ENCODE measurements at places on chromosomes 2 and 18.

GRCh38 chr18:55998801-55999385 is 410.9 kb upstream of the TCF4 start:
- no peak for DNase-seq
- no peak overlapping the region for H3K27ac ChIP-seq
- peaks cover 2% of the 10 kb centered on the region for H3K36me3 ChIP-seq
- H3K27me3 ChIP-seq: no peaks in the 10 kb centered on the region

DNA sequence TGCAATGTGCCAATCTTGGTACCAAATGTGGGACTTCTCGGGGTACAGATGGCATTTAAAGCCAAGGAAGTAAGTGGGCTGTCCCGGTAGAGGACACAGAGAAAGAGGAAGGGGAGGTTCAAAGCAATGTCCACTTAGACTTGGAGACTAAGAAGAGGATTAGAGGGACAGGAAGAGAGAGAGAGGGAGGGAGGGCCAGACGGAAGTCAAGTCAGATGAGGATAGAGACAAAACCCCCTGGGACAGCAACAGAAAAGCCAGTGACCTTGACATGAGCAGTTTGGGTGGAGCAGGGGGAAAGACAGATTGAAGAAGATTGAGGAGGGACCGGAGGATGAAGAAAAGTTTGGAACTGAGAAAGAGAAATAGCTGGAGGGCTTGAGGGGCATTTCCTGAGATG is 164.5 kb downstream of the NCK2 start:
- no peaks in the 10 kb centered on the region for H3K27me3 ChIP-seq
- H3K36me3 ChIP-seq: peaks cover 1% of the 10 kb centered on the region
- H3K27ac ChIP-seq: no peak overlapping the region
- peaks cover 34% of the 10 kb centered on the region for H3K4me1 ChIP-seq
- no peak for DNase-seq

DNA sequence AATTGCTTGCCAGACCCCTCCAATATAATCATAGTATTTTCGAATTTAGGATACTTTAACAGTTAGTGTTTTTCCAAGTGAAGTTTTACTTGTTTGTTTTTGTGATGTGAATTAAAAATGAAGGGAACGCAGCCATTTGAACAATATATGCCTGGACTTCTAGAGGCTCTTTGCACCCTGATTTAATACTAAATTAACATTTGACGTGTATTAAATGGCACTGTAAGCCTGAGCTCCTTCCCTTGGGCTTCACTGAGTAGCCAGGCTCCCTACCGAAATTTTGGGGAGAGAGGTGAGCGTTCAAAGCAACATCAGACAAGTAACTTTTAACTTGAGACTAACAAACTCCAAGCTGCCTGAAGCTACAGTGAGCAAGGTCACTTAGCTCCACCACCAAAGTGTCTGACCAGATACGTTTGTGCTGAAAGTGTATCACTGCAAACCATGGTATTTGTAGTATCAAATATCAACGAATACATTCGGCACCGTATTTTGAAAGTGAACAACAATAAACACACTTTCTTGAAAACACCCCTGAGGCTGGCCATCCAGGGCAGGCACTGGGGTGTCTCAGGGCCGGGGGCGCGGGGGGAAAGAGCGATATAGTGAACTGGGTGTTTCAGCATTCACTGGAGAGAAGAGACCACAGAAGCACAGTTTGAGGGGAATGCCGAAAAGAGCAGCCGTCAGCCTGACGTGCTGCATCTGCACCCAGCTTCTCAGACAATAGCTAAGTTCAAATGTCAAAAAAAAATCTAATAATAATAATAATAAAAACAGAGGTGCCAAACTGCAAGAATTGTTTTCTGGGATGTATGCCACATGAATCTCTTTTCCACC is 7.7 kb upstream of the POU3F3 start:
- no peak for DNase-seq
- no peak overlapping the region for H3K4me3 ChIP-seq
- H3K27ac ChIP-seq: no peak overlapping the region

GRCh38 chr2:172200495-172201085 is 97.9 kb upstream of the DLX2 start:
- peaks cover 8% of the 10 kb centered on the region for H3K27me3 ChIP-seq
- H3K4me3 ChIP-seq: no peak overlapping the region
- no peak overlapping the region for H3K27ac ChIP-seq
- no peaks in the 10 kb centered on the region for H3K36me3 ChIP-seq

GRCh38 chr18:8397034-8397433 is 212.2 kb upstream of the RAB12 start:
- H3K4me1 ChIP-seq: no peaks in the 10 kb centered on the region
- DNase-seq: no peak
- H3K4me3 ChIP-seq: no peak overlapping the region
- no peak overlapping the region for H3K27ac ChIP-seq

DNA sequence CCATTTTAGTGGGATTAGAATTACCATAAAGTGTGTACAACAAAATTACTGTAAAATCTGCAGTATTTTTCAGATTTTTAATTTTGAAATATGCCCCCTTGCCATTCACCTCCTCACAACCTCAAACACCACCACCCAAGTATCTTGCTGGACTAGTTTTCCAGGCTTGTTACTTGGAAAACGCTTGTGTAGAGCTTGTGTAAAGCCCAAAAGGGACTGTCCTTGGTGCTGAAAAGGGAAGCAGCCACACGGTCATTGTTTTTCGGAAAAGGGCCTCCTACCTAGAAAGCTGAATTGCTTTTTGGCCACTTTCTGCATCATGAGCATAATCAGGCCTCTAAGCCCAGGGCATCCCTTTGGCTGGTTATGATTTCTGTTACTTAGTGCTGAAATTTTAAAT is 563.4 kb downstream of the LRRTM4 start:
- H3K36me3 ChIP-seq: no peaks in the 10 kb centered on the region
- H3K27me3 ChIP-seq: no peaks in the 10 kb centered on the region

GRCh38 chr2:227817850-227818674 is 4.4 kb downstream of the CCL20 start:
- no peak overlapping the region for H3K4me3 ChIP-seq
- DNase-seq: no peak
- H3K27me3 ChIP-seq: peaks cover 27% of the 10 kb centered on the region
- H3K4me1 ChIP-seq: no peaks in the 10 kb centered on the region

GRCh38 chr2:54638103-54638502 is 85.4 kb upstream of the EML6 start:
- no peak overlapping the region for H3K27ac ChIP-seq
- no peak overlapping the region for H3K4me3 ChIP-seq
- H3K27me3 ChIP-seq: no peaks in the 10 kb centered on the region
- H3K4me1 ChIP-seq: peaks cover 36% of the 10 kb centered on the region

GRCh38 chr2:71460595-71461303 is 7.4 kb downstream of the DYSF start:
- H3K27ac ChIP-seq: no peak overlapping the region
- DNase-seq: no peak
- no peak overlapping the region for H3K4me3 ChIP-seq
- H3K4me1 ChIP-seq: peaks cover 8% of the 10 kb centered on the region
- peaks cover 20% of the 10 kb centered on the region for H3K27me3 ChIP-seq
- peaks cover 2% of the 10 kb centered on the region for H3K36me3 ChIP-seq

DNA sequence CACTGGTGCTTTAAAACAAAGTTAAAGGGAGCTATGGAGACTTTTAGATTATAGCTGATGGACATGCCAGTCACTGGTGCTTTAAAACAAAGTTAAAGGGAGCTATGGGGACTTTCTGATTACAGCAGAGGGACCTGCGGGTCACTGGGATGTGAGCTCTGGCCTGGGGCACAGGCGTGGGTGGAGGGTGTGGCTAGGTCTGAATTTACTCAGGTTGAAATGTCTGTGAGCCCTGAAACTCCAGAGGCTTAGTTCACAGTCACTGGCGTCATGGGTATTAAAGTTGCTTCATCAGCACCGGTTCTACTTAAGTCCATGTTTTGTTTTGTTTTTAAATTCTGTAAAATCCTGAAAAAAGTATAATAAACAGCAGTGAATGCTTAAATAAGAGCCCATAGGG is 49.0 kb upstream of the TMEM18 start:
- DNase-seq: no peak
- H3K4me1 ChIP-seq: no peaks in the 10 kb centered on the region
- no peak overlapping the region for H3K4me3 ChIP-seq
- H3K36me3 ChIP-seq: no peaks in the 10 kb centered on the region
- peaks cover 36% of the 10 kb centered on the region for H3K27me3 ChIP-seq
- H3K27ac ChIP-seq: no peak overlapping the region

DNA sequence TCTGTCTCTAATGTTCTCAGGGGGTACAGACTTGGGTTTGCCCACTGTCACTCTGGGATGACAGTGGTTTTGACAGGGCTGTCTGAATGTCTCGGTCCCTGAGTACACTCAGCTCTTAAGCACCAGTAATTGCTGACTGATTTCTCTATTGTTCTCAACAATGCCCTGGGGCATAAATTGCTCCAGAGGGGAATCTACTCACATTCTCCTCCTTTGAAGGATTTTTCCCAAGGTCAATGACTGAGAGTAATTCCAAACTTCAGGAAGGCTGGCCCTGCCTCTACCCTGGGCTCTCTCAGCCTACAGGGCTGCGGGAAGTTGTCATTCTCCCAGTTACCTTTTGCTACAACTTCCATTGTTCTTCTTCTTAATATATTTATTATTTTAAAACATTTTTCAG is 36.5 kb downstream of the MC2R start:
- no peak overlapping the region for H3K4me3 ChIP-seq
- no peaks in the 10 kb centered on the region for H3K4me1 ChIP-seq
- H3K36me3 ChIP-seq: no peaks in the 10 kb centered on the region
- H3K27ac ChIP-seq: no peak overlapping the region
- no peak for DNase-seq
- H3K27me3 ChIP-seq: peaks cover 16% of the 10 kb centered on the region

DNA sequence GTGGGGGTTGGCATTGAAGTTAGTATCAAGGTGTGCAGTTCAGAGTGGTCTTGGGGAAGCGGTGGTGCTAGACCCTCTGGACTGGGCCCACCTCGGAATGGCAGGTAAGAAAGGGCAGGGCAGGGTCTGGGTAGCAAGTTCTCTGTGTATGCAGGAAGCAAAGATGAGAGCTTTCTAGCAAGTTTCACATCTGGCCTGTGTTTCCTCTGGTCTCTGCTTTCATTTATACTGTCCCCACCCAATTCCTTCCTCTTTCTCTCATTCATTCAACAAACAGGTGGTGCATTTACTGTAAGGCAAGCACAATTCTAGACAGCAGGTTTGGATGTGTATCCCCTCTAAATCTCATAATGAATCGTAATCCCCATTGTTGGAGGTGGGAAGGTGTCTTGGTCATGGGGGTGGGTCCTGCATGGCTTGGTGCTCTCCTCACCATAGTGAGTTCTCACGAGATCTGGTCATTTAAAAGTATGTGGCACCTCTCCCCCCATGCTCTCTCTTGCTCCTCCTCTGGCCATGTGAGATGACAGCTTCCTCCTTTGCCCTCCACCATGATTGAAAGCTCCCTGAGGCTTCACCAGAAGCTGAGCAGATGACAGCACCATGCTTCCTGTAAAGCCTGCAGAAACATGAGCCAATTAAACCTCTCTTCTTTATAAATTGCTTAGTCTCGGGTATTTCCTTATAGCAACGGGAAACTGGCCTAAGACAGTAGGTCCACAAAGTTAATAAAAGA is 51.8 kb downstream of the PKDCC start:
- H3K27ac ChIP-seq: peak overlapping the region; percentile 71
- H3K4me1 ChIP-seq: peaks cover 49% of the 10 kb centered on the region

- no peak overlapping the region for H3K27ac ChIP-seq
- DNase-seq: no peak
- no peaks in the 10 kb centered on the region for H3K36me3 ChIP-seq
- H3K4me3 ChIP-seq: no peak overlapping the region
- peaks cover 13% of the 10 kb centered on the region for H3K27me3 ChIP-seq
Measured at GRCh38 chr2:159051661-159052060, 83.2 kb downstream of the TANC1 start.

DNA sequence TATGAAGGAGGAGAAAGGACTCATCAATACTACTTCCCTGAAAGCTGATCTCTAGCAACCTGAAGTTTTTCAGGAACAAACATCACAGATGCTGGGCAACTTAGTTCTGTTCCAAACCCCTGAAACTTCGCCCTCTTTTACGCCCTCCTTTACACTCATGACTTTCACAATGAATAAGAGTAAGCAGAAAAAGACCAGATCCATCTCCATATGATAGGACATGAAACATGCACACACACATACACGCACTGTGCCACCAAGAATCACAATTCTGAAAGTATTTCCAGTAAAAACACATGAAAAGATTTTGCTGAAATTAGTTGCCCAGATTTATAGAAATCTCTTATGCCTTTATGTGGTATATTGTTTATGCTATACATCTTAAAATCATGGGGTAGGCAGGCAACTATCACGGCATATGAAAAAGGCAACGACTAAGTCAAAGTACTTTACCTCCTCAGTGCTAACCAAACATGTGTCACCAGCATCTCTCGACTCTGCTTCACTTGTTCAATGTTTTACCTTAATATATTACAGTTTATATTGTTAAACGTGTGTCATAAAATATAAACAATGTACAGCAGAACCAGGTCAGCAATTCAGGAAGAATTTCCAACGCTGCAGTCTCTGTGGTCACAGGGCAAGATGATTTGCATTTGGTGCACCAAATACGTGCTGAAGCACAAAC is 47.8 kb downstream of the NHEJ1 start:
- H3K27ac ChIP-seq: no peak overlapping the region
- H3K4me3 ChIP-seq: no peak overlapping the region
- no peak for DNase-seq
- peaks cover 5% of the 10 kb centered on the region for H3K36me3 ChIP-seq
- H3K27me3 ChIP-seq: no peaks in the 10 kb centered on the region

DNA sequence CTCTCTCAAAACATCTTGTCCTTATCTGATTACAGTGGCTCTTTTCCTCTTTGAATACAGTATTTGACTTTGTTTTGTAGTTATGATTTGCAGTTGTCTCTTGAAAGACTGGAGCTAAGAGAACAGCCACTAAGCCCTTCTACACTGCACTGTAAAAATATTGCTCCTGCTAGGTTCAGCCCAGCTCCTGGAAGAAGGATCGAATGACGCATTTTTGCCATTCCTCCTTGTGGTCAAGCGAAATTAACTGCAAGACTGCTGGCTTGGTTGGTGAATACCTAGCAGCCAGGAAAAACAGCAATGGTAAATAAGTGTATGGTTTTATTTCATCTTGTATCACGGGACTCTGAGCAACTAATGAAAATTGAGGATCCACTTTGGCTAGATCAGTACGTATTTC is 407.8 kb upstream of the CDH2 start:
- no peak overlapping the region for H3K4me3 ChIP-seq
- no peaks in the 10 kb centered on the region for H3K36me3 ChIP-seq
- H3K4me1 ChIP-seq: no peaks in the 10 kb centered on the region
- no peak overlapping the region for H3K27ac ChIP-seq
- H3K27me3 ChIP-seq: no peaks in the 10 kb centered on the region

- no peak overlapping the region for H3K4me3 ChIP-seq
- H3K27ac ChIP-seq: no peak overlapping the region
- H3K36me3 ChIP-seq: peaks cover 12% of the 10 kb centered on the region
- DNase-seq: no peak
- H3K27me3 ChIP-seq: no peaks in the 10 kb centered on the region
- H3K4me1 ChIP-seq: peaks cover 11% of the 10 kb centered on the region
Measured at GRCh38 chr2:189802396-189802912, 18.2 kb downstream of the PMS1 start.

- H3K4me1 ChIP-seq: no peaks in the 10 kb centered on the region
- H3K27me3 ChIP-seq: no peaks in the 10 kb centered on the region
- no peaks in the 10 kb centered on the region for H3K36me3 ChIP-seq
- no peak overlapping the region for H3K4me3 ChIP-seq
- DNase-seq: no peak
- no peak overlapping the region for H3K27ac ChIP-seq
Measured at GRCh38 chr2:52117299-52117698, 1085.4 kb upstream of the NRXN1 start.

GRCh38 chr2:63681896-63682295 is 93.1 kb downstream of the MDH1 start:
- no peak for DNase-seq
- H3K27ac ChIP-seq: no peak overlapping the region
- no peaks in the 10 kb centered on the region for H3K4me1 ChIP-seq
- H3K36me3 ChIP-seq: peaks cover 2% of the 10 kb centered on the region
- no peak overlapping the region for H3K4me3 ChIP-seq

Measured in central memory CD8-positive, alpha-beta T cell (primary cell).